ENCODE measurements at places on chromosomes 2 and 18.

- DNase-seq = no peak
Observed at GRCh38 chr2:175560521-175561169, 379.1 kb upstream of the ATP5MC3 start.

- DNase-seq = no peak
Observed at GRCh38 chr2:44688456-44689124, 252.9 kb upstream of the SIX3 start.

DNA sequence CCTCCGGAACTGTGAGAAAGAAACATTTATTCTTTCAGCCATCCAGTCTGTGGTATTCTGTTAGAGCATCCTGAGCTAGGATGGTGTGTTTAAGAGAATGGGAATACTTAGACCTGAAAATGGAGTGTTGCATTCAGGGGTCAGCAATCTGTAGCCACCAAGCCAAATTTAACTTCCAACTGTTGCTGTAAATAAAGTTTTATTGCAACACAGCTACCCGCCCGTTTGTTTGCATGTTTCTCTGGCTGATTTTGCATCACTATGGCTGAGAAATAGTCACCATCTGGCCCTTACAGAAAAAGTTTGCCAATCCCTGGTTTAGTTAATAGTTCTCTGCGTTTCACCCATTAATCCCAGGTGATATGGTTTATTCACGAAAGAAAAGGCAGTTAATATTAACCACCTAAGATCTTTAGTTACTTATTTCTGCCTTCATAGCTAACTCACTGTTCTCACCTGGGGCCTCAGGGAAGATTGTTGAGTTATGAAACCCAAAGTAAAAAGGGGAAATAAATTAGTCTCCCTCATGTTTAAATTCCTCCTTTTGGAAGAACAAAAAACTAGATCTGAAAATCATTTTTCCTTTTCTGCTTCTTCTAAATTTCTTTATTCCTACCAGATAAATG is 9.5 kb upstream of the CYS1 start:
- DNase-seq = no peak

GRCh38 chr2:226838722-226839121 is 2.9 kb downstream of the RHBDD1 start:
- no peak for DNase-seq

All from CD4-positive, alpha-beta T cell treated with Interleukin-15 for 1 hour (primary cell).